ENCODE measurements at places on chromosomes 2 and 18. TPM values are rescaled to one million over a fixed set of nuclear protein-coding genes. Genes with fewer than 3 reads are reported as not detected.

The INO80B gene
- 48.6 TPM for polyA plus RNA-seq

- no peak for DNase-seq
Measured at GRCh38 chr2:178211943-178212342, 17.6 kb downstream of the OSBPL6 start.

DNA sequence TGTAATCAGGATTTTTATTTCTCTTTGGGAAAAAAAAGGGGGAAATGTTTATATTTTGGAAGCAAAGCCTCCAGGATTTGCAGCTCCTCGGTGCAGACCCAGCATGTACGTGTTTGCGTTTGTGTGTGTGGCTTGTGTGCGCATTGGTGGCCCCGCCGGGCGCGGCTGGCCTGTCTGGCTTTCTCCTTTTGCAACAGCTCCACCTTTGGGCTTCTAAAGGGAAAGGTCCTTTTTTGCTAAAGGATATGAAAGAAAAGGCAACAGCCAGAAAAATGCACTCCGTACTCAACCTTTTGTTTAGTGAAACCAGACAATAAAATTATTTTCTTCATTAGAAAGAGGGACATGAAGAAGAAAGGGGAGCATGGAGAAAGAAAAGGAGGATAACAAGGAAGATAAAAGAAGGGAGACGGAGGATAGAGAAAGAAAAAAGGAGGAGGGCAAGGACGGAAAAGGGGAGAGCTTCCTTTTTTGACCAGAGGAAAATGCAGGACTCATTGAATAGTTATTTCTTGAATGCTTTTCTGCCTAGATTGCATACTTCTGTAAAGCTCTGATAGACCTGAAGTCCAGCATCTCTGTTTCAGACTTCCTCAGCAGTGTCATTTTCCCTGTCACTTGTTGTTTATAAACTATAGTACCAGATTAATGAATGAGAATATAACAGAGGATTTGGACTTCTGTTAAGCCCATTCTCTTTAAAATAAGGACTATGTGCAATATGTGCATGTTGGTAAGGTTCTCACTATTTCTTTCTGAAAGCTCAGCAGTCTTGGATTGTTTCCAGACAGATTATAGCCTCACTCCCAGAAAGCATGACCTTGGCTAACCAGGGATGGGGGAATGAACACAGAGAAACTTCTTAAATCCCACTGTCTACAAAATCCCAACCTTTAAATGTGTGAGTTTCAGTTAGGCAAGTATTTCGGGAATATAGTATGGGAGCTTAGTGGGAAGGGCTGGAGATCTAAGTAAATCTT lies 563.1 kb upstream of the PIK3C3 start:
- peak; percentile 16 for DNase-seq

- no peak for DNase-seq
Measured at GRCh38 chr2:9753276-9753600, 90.0 kb upstream of the TAF1B start.

DNA sequence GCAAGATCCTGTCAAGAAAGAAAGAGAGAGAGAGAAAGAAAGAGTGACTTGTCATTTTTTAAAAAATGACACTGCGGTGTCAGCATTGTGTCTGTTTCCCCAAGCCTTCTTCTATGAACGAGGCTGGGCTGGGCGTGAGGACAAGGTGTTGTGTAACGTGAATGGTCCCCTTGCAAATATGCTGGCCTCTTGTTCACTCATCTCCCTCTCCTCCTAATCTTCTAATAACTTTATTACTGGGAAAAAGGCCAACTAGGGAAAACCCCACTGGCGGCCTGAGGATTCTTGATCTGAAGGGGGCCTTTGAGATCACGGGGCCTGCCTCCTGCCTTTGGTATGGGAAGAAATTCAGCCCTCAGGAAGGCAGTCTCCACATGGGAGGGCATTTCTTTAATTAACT lies 163.1 kb downstream of the MIB1 start:
- DNase-seq, result no peak

The PRPF40A gene
- 27.5 TPM for polyA plus RNA-seq

The ALPG gene
- polyA plus RNA-seq, result not detected

GRCh38 chr18:40088130-40088529 lies 1866.9 kb upstream of the PIK3C3 start:
- DNase-seq, result no peak

The SNRNP27 gene
- polyA plus RNA-seq, result 44.2 TPM
